ENCODE measurements at places on chromosomes 1 and 21.

DNA sequence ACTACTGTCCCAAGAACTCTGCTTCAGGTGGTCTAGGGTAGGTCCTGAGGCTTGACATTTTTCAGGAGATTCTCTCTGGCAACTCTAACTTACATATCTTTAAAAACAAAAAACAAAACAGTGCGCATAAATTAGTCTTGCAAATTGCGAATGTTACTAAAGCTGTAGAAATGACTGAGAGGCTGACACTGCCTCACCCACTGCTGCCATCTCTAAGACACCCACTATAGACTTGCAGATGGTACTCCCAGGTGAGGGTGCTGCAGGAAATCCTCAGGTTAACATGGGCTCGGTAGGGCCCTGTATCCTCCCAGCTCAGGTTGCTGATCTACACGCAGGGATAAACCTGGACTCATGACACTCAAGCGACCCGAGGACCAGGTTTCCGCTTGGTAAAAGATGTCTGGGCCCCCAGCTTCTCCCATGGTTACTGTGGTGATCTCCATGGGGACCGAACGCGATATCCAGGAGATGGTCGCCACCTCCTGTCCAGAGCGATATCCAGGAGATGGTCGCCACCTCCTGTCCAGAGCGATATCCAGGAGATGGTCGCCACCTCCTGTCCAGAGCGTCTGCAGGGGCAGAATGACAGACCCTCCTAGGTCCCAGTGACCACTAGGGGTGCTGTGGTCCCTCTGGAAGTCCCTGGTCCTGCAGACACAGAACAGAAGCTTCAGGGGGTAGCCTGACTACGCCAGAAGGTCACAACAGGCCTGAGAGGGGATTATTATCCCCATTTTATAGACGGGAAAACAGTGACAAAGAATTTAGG, 16.2 kb upstream of the LY9 start:
- no peak for DNase-seq

DNA sequence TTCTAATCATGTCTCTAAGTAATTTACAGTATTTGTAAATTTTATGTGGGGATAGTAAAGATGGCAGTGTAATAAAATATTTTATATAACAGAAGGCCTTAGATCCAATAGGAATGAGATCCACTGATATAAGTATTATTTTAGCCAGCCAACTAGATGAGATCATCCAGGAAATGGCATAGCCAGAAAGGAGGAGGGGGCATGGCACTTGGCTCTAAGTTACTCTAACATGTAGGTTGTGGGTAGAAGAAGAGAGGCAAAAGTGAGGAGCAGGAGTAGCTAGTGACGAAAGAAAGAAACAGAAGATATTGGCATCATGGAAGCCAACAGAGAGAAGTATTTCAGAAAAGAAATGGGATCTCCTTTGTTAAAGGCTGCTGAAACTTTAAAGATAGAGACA, 426.1 kb downstream of the PTPRC start:
- no peak for DNase-seq

GRCh38 chr1:26290882-26291261, 11.0 kb downstream of the SH3BGRL3 start:
- DNase-seq, result no peak

DNA sequence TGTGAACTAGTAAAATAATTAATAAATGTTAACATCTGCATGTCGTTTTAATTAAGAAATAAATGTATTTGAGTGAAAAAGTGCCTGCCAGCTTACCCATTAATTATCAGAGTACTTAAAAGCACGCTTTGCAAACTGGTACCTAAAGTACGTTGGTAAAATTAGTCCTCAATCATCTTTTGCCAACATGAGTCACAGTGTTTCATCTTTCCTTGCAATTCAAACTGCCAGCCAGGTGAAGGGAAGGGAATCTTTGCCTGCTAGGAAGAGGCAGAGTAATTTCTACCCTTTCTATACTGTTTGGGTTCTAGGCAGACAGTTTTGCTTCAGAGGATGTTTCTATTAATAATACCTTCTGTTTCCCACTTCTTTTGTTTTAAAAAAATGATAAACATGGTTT, 57.2 kb upstream of the CNIH3 start:
- no peak for DNase-seq
